Stimulated activated CD8-positive, alpha-beta memory T cell treated with anti-CD3 and anti-CD28 coated beads, Interleukin-15, amount 100 ng/mL, for 24 hours (primary cell): ENCODE measurements at places on chromosomes 11 and 22.

GRCh38 chr11:117579161-117579560, 217.9 kb downstream of the DSCAML1 start:
- DNase-seq = no peak

DNA sequence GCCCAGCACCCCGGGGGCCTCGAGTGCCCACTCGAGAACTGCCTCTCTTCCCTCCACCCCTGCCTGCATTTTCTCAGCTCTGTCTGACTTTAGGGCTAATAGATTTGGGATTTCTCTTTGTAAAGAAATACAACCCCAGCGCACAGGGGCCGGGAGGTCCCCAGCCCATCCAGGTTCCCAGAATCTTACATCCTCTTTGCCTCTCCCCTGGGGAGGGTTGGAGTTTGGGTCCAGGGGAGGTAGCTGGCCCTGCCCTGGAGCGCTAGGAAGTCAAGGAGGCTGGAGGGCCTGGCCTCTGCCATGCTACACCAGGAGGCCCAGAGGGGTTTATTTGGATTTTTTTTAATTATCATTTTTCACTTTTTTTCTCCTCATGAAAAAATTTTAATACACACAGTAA, 65.7 kb upstream of the LMO1 start:
- no peak for DNase-seq

GRCh38 chr22:42702675-42703074, 18.0 kb downstream of the A4GALT start:
- DNase-seq = no peak

- DNase-seq = peak; percentile 51
Observed at GRCh38 chr22:20080445-20080775, 369 bp downstream of the DGCR8 start.

- no peak for DNase-seq
Observed at GRCh38 chr11:44221456-44221855, 88.5 kb downstream of the ALX4 start.
